Smooth muscle cell of the umbilical artery (primary cell): ENCODE measurements at places on chromosomes 1 and 21. TPM values are rescaled to one million over a fixed set of nuclear protein-coding genes. Genes with fewer than 3 reads are reported as not detected.

The LCE1C gene
- total RNA-seq: not detected in 2 replicates

The NUDC gene
- 14.0 and 31.8 TPM in 2 replicates for total RNA-seq

The LCE2A gene
- total RNA-seq: not detected in 2 replicates

The FCRL6 gene
- not detected in 2 replicates for total RNA-seq
